HFFc6 (cell line): ENCODE measurements at places on chromosomes 12 and 14.
A peak's percentile ranks its signal among the peaks of the same experiment; 100 is the strongest.

- H3K4me3 ChIP-seq = no peak overlapping the region
- no peak for DNase-seq
- peaks cover 40% of the 10 kb centered on the region; the same call in 1 of the 2 replicates for H3K4me1 ChIP-seq
- no peak overlapping the region for H3K27ac ChIP-seq
Measured at GRCh38 chr14:33676135-33676566, 274.7 kb downstream of the EGLN3 start.

DNA sequence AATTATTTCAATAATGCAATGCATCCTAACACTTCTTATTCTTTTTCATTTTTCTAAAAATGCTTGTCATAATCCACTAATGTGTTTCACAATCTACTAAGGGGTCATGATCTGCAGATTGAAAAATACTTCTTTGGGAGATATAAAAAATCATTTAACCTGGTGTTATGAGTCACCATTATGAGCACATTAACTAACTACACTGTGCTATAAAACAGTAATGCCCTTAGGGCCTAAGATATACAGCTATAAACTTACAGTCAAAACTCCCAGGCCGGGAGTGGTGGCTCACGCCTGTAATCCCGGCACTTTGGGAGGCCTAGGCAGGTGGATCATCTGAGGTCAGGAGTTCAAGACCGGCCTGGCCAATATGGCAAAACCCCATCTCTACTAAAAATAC lies 14.2 kb downstream of the ATXN2 start:
- peaks cover 3% of the 10 kb centered on the region for H3K27me3 ChIP-seq
- no peak overlapping the region for H3K4me3 ChIP-seq
- H3K27ac ChIP-seq = 0 out of 2 replicates have a peak overlapping the region, but pooled peaks have one; percentile 43
- peak; percentile 53 for DNase-seq

- DNase-seq = no peak
- H3K27ac ChIP-seq = no peak overlapping the region
- H3K27me3 ChIP-seq = no peaks in the 10 kb centered on the region
Measured at GRCh38 chr12:66965621-66966020, 286.7 kb upstream of the GRIP1 start.

- no peak overlapping the region for H3K27ac ChIP-seq
- no peak overlapping the region for H3K4me3 ChIP-seq
- H3K4me1 ChIP-seq = peaks cover 30% of the 10 kb centered on the region
- H3K27me3 ChIP-seq = no peaks in the 10 kb centered on the region
- DNase-seq = no peak
Measured at GRCh38 chr14:55327179-55327578, 56.0 kb downstream of the FBXO34 start.

DNA sequence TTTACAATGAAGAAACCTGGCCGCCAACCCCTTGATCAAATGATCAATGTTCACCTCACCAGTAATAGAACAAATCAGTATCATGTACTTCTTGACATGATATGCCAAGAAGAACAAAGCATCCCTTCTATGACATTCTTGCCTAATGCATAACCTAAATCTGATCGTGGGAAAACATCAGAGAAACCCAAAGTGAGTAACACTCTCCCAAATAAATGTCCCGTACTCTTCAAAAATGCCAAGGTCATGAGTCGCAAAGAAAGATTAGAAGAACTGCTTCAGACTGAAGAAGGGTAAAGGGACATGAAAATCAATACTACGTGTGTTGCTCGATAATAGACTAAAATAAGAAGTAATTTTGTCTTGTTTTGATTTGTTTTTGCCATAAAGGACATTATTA lies 11.4 kb upstream of the SLC25A3 start:
- peak; percentile 45 for DNase-seq
- no peak overlapping the region for H3K4me3 ChIP-seq
- H3K27ac ChIP-seq = no peak overlapping the region
- H3K36me3 ChIP-seq = no peaks in the 10 kb centered on the region
- peaks cover 2% of the 10 kb centered on the region; the same call in 1 of the 2 replicates for H3K27me3 ChIP-seq
- H3K4me1 ChIP-seq = peaks cover 15% of the 10 kb centered on the region

- H3K36me3 ChIP-seq = peaks cover 44% of the 10 kb centered on the region
- no peak overlapping the region for H3K4me3 ChIP-seq
- no peak for DNase-seq
- peaks cover 2% of the 10 kb centered on the region for H3K27me3 ChIP-seq
Measured at GRCh38 chr14:74703043-74703442, 9.8 kb downstream of the AREL1 start.

DNA sequence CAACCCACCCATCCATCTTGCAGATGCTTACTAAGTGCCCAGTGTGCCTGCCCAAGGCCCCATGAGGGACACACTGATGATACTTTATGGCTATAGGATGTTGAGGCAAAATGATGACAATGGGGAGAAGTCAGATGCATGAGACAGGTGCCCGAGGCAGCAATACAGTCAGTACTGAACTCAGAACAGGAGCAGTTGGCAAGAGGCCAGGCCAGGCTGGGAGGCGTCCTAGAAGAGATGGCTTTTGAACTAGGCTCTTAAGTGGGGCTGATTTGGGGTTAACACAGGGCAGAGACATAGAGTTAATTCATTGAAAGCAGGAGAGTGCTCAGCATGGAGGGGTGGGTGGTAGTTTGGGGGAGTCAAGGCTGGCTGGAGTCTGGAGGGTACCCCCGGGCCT lies 15.6 kb downstream of the PLBD2 start:
- no peaks in the 10 kb centered on the region for H3K4me1 ChIP-seq
- H3K27me3 ChIP-seq = no peaks in the 10 kb centered on the region
- H3K27ac ChIP-seq = no peak overlapping the region
- no peak for DNase-seq
- no peak overlapping the region for H3K4me3 ChIP-seq
- peaks cover 10% of the 10 kb centered on the region for H3K36me3 ChIP-seq

DNA sequence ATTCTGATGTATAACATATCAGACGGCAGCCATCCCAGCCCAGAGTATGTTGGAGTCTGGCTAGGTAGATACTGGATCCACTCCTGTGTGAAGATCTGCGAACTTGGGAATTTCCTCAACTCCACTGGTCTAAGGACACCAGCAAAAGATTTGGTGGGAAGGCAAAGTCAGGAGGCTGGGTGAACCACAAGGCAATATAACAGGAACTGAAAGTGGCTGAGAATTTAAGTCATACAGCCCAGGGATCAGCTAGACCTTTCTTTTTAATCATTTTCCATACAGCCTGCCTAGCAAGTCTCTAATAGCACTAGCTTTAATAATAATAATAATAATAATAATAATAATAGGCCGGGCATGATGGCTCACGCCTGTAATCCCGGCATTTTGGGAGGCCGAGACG lies 34.8 kb downstream of the BRAP start:
- H3K4me1 ChIP-seq = peaks cover 4% of the 10 kb centered on the region; the same call in 1 of the 2 replicates
- peaks cover 29% of the 10 kb centered on the region for H3K36me3 ChIP-seq
- DNase-seq = no peak
- no peak overlapping the region for H3K4me3 ChIP-seq
- no peak overlapping the region for H3K27ac ChIP-seq
- no peaks in the 10 kb centered on the region for H3K27me3 ChIP-seq

DNA sequence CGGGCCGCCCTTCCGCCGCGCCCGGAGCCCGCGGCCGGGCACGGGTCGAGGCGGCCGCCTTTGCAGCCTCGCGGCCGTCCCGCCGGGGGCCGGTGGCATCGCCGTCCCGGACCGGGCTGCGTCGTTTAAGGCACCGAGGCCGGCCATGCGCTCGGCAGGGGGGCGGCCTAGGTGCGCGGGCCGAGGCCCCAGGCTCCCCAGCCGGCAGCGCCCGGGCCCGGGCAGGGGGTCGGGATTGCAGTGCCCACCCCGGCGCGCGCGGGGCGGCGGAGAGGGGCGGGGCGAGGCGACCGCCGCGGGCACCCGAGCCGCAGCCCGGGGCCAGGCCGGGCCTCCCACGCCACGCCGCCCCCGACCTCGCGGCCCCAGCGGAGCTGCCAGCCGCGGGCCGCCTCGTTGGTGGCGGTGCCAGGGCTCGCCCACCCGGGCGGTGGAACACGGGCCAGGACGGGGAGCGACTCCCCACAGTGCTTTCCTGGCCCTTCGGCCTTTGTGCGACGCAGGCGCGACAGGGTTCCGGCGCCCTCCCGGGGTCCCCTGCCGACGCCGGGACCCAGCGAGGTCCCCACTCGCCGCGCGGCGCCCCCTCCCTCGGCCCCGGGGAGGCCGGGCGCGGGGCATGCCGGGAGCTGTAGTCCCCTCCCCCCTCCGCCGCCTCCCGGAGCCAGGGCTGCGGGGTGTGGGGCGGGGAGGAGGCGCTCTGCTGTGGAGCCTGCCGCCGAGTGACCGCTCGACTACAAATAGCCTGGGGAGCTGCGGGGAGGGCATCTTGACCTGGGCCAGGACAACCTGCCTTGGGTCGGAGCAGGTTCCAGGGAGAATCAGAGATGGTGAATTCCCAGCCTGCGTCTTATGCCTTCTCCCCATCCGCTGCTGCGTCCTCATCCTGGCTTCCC lies 769 bp downstream of the FKBP4 start:
- peaks cover 1% of the 10 kb centered on the region for H3K27me3 ChIP-seq
- H3K36me3 ChIP-seq = peaks cover 24% of the 10 kb centered on the region
- DNase-seq = peak; percentile 14
- peaks cover 17% of the 10 kb centered on the region for H3K4me1 ChIP-seq
- H3K4me3 ChIP-seq = peak overlapping the region; percentile 95

- H3K27me3 ChIP-seq = no peaks in the 10 kb centered on the region; the same call in none of the 2 replicates
- no peaks in the 10 kb centered on the region for H3K36me3 ChIP-seq
- H3K27ac ChIP-seq = no peak overlapping the region
- H3K4me1 ChIP-seq = peaks cover 12% of the 10 kb centered on the region
- no peak overlapping the region for H3K4me3 ChIP-seq
Measured at GRCh38 chr14:39211109-39211741, 22.5 kb upstream of the MIA2 start.
